ENCODE measurements at places on chromosomes 4 and X. TPM values are rescaled to one million over a fixed set of nuclear protein-coding genes. Genes with fewer than 3 reads are reported as not detected.

TRIM61 gene
- 0.14 TPM for total RNA-seq

DNA sequence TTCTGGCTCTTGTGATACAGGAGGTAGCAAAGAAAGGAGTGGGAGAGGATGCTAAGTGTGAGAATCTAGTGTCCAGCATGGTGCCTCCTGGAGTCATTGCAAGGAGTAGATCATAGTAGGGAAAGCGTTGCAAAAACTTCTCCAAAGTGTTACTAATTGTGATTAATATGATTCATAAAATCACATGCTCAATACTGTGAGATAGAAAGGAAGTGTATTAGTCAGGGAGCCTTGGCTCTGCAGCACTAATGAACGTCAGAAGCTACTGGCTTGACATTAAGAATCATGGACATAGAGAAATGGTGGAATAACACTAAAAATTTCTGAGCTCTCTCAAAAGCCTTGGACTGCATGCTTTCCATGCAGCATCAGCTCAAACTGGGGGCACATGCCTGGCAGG is 299.1 kb downstream of the EVC2 start:
- DNase-seq = no peak

DNA sequence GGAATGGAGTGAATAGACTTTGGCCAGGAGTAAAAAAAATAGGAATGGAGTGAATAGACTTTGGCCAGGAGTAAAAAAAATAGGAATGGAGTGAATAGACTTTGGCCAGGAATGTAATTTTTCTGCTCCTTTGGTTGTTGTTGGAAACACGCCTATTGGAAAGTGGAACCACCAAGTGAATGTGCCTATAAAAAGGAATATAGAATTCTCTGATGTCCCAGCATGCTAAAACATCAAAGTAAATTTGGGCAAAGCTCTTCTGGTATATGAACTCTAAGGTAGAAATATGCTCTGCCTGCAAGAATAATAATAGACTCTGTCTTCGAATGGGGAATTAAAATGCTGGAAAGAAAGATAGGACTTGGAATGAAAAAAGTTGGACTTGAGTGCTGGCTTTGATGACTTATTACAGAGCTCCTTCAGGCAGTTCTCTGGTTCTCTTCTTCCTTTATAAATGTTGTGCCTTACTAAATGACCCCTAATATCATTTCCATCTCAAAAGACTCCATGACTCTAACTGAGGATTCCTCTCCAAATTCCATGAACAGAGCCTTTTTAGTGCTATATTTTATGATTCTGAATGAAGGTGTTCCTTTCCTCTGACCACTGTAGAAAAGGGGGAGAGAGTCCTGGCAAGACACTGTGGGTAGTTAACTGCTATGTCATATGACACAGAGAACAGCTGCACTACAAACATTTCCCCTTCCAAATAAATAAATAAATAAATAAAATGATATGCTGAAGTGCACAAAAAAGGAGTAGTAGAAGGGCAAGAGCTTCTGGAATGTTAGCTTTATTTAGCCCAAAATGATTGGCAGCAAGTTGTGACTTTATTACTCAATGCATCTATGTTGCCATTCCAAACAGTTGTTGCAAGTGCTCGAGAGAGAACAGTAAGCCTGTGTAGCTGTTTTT is 13.5 kb upstream of the GBA3 start:
- no peak for DNase-seq

GRCh38 chr4:646460-646859 is 21.1 kb downstream of the PDE6B start:
- DNase-seq = no peak

DNA sequence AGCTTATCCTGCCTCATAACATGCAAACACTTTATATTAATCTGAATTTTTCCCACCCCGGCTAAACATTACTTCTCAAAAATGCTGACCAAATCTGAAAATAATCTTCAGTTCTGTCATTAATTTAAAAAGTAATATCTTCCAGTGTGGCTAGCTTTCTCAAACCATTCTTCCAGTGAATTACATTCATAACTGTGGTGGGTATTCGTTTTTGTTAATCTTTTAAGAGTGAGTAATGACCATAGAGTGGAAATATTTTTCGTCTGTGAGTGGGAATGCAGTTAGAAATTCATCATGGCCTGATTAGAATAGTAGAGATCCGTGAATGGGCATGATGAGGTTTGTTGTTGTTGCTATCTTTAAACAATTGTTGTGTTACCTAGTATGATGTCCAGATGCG is 138.6 kb upstream of the SFRP2 start:
- DNase-seq = no peak

- no peak for DNase-seq
Observed at GRCh38 chr4:108902769-108903168, 139.9 kb upstream of the ETNPPL start.

DNA sequence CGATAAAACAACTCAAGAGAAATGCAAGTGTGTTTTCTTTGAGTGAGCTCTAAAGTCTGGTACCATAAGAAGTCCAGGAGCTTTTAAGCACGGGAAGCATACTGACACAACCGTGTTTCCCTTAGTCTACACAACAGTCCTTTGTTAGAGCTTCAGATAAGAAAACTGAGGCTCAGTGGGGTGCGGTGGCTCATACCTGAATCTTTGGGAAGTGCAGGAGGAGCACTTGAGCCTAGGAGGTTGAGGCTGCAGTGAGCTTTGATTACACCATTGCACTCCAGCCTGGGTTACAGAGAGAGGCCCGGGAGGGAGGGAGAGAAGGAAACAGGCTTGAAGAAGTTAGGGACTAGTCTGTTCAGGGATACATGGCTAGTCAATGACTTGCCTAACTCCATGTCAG is 21.9 kb downstream of the LEF1 start:
- peak; percentile 39 for DNase-seq

DNA sequence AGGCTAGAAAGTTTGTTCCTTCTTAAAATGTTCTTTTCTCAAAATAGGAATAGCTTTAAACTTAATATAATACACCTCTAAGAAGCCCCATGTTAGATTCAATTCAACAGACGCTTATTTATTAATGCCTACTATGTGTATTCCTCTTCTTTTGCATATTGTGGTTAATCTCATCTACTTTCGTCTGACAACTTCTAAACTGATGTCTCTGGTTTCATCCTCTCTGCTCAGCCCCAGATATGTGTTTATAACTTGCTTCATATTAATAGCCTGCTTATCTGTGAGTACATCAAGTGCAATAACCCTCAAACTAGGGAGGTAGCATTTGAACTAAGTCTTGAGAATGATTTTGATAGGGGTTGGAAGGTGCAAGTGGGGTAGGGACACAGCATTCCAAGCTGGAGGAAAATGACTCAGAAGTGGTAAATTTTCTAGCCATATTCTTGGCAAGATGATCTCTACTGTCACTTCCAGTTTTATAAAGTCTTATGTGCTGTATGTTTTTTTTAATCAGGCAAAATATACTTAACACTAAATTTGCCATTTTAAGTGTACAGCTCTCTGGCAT is 37.0 kb downstream of the STK26 start:
- no peak for DNase-seq

FGF13 gene
- 81.2 TPM for total RNA-seq

POLN gene
- 2.4 TPM for total RNA-seq

- no peak for DNase-seq
Observed at GRCh38 chr4:10521424-10521823, 64.2 kb upstream of the ZNF518B start.

DNA sequence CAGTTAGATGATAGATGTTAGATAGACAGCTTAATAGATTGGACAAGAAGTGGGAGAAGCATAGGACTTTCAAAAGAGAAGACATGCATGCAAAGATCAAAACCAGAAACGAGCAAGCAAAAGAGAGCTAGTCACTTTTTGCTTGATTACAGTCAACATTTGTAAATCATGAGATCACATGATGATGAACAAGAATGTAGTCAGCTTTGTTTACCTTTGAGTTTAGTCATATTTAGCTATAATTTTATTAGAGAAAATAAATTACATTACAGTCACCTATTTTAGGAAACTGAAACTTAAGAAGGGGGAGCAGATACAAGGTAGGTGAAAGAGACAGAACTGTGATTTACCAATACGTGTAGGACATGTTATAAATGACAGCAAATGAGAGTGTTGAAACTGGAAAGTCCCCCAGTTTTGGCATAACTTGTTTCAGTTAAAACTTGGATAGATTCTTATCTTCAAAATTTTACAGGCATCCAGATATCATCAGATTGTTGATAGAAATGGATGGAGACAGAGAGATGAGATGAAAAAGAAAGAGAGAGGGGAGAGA is 1083.1 kb upstream of the PCDH10 start:
- DNase-seq = no peak

DNA sequence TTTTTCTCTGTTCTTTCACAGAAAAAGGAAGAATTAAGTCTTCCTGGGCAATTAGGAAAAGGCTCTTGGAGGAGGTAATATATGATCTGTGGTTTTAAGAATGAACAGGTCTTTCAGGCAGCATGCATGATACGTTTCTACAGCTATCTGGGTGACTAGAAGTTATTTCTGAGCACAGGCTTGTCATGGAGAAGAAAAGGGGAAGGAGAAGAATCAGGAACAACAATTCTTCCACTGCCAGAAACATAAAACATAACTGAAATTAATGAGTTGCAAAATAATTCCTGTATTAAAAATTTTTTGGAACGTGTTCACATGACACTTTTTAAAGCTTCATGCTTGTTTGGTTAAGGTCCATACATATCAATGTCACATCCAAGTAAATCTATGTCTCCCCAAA is 17.7 kb upstream of the STIM2 start:
- DNase-seq = no peak

Data from H7 (cell line).